ENCODE measurements at places on chromosomes 6 and 20. TPM values are rescaled to one million over a fixed set of nuclear protein-coding genes. Genes with fewer than 3 reads are reported as not detected.

Gene TPD52L2
- 156 TPM for total RNA-seq

Gene VSX1
- total RNA-seq: not detected

DNA sequence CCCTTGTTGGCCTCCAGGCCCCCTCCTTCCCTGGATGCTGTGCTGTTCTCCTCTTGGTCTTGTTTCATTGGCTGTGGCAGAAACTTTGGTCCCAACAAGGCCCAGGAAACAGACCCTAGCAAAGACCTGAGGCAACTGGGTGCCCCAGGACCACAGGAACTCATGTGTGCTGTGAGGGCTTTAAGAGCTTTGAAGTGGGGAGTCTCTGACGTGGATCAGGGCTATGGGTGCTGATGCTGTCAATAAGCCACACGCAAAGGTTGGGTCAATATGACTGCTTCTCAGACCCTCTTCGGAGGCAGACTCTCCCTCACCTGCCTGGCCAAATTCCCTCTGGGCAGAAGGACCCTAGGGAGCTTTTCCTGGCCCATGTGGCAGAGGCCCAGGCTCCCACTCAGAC is 91.5 kb upstream of the MLN start:
- DNase-seq: no peak

DNA sequence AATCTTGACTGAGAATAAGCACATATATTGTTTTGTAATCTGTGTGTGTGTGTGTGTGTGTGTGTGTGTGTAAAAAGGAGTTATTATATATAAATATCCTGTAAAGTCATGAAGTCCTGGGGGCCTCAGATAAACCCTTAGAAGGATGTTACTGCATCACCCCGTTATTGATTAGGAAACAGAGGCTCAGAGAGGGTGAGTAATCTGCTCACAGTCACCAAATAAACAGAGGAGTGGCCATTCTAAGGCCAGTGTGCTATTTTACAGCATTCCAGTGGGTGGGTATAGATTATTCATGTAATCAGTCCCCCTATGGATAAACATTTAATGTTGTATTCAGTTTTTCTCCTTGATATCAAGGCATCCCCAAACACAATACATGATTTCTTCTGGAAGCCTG is 87.1 kb downstream of the CDC5L start:
- no peak for DNase-seq
